Nephron progenitor cell (in vitro differentiated cells): ENCODE measurements at places on chromosomes 6 and 20.

- DNase-seq = no peak
Measured at GRCh38 chr20:9409981-9410380, 104.4 kb upstream of the LAMP5 start.

GRCh38 chr20:2476742-2477615, 6.4 kb upstream of the SNRPB start:
- DNase-seq = no peak

GRCh38 chr20:23049201-23050075, at the start of gene THBD:
TSS of gene THBD (minus strand) at chr20:23049672. CDS start at chr20:23049504, 168 bp downstream.
- peak; percentile 48 for DNase-seq

DNA sequence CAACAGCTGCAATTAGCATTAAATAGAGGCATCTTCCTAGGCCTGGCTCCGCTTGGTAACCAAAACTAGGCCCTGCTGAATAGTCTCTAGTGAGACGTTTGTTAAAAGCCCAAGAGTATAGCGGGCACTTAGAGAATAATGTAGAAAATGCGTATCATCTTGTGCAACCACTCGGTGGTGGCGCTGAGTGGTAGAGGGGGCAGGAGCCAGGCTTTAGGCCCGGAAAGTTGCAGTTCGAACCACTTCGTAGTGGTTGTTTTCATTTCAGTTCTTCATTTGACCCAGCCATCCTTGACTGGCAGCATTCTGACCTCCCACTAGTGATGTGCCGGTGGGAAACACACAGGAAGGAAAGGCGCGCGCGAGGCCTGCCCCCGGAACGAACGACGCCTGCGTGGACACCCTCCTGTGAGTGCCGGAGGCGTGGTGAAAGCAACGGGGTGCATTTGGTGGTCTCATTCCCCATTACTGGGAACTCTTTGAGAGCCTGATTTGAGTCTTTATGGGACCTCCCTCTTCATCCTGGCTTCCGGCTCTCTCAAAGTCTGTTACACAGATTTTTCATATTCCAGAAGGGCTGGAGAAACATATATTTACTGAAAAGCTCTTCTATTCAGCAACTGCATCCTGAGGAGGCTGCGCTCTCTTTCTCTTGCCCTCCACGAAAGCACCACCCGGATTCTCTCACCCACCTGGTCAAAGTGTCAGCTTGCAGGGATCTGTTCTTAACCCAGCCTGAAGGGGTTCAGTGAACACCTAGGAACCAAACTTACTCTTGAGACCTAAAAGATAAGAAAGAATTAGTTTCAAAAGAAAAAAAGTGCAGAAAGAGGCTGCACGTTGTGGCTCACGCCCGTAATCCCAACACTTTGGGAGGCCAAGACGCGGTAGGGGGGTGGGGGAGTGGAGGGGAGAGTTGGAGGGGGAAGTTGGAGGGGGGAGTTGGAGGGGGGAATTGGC, 18.2 kb downstream of the GPX5 start:
- peak; percentile 55 for DNase-seq

GRCh38 chr6:168139121-168139520, 60.1 kb upstream of the FRMD1 start:
- no peak for DNase-seq
